A172 (cell line): ENCODE measurements at places on chromosomes 6 and 20.
A peak's percentile ranks its signal among the peaks of the same experiment; 100 is the strongest.

DNA sequence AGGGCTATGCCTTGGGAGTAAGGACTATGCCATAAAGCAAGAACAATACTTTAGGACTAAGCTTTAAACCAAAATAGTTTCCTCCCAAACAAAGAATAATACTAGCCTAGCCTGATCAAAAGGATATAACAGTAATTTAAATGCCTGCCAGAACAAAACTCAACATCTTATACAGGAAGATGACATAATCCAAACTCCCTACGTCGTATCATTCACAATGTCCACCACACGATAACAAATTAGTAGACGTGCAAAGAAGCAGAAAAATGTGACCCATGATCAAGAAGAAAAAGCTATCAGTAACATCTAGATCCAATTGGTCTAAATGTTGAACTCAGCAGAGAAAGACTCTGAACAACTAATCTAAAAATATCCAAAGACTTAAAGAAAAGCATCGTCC is 65.8 kb downstream of the RSPH3 start:
- no peak for DNase-seq

DNA sequence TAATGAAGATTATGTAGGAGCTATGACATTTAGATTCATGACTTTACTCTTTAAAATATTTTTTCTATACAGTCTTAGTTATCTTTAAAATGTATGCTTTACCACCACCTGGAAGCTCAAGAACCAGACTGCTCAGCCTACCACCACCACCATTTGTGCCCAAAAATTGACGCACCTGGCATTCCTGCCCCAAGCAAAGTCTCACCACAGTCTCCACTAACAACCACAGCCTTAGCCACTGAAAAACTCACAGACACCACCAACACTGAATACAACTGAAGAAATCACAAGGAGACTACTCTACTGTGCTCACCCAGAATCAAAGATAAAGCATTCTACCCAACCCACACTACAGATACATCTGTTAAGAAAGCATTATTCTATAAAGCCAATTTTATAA is 201.9 kb upstream of the PDE10A start:
- no peak for DNase-seq

DNA sequence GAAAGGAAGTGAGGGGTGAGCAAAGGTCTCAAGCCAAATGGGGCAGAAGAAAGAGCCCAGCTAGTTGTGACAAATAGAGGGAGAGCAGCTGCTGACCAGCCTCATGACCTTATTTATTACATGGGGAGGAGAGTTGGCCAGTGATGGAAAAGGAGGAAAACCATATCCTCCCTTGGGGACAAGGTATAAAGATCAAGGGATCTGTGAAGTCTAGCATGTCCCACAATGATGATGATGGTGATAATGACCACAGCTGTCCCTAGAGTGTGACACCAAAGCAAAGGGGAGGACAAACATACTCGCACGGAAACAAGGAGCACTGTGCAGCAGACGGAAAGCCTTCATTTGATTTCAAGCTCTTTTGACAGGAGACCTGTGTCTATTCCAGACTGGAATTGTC is 190.4 kb upstream of the MCHR2 start:
- DNase-seq: no peak

DNA sequence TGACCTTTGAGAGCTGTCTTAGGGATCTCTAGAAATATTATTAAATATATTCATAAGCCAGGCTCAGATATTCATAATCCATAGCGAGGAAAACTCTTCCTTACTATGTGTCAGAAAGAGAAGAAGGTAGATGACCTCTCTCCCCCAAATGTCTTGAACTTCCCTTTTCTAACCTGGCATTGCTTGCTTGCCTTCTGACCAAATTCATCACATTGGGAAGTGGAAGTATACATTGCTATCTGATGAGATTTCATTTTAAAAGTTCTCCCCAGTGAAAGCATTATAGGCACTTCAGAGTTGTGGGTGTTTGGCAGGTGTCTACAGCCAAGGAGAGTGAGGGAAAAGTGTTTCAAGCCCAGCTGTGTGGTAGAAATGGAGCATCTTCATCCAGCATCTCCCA is 197.3 kb downstream of the ZFAND3 start:
- DNase-seq: no peak

DNA sequence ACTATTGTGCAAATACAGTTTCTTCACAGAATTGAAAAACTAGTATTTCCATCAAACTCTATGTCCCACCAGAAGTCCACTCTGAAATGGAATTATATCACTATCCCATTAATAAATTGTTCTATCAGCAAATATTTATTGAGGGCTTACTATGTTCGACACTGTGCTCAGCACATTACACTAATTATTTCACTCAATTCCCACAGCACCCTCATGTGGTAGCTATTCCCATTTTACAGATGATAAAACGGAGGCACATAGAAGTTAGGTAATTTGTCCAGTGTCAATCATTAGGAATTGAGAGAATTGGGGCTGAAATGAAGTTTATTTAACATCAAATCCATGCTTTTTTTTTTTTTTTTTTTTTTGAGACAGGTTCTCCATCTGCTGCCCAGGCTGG is 52.5 kb downstream of the MKKS start:
- no peak for DNase-seq

- DNase-seq: no peak
Measured at GRCh38 chr6:4297348-4297747, 162.0 kb upstream of the ECI2 start.

- no peak for DNase-seq
Measured at GRCh38 chr6:165726965-165727381, 63.9 kb upstream of the PDE10A start.

DNA sequence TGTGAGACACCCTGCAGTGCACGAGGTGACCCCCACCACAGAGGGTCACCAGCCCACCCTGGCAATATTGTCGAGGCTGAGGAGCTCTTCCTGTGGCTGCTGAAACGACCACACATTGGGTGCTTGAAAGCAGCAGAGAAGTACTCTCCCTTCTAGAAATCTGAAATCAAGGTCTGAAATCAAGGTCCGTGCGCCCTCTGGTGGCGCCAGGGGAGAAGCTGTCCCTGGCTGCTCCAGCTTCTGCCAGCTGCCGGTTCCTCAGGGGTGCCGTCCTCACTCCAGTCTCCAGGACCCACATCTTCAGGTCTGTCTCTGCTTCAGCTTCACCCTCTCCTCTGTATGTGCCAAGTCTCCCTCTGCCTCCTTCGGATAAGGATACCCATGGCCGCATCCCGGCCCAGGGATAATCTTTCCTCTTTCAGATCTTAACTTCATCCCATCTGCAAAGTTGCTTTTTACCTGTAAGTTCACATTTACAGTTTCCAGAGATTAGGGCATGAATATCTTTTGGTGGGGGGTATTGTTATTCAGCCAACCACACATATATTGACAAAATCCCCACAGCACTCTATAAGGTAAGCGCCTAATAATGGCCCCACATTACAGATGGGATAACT is 108.3 kb upstream of the PHACTR3 start:
- DNase-seq: peak; percentile 59

GRCh38 chr6:135258970-135259369 is 77.9 kb downstream of the MYB start:
- no peak for DNase-seq

- no peak for DNase-seq
Measured at GRCh38 chr6:77876300-77876699, 223.5 kb downstream of the MEI4 start.

DNA sequence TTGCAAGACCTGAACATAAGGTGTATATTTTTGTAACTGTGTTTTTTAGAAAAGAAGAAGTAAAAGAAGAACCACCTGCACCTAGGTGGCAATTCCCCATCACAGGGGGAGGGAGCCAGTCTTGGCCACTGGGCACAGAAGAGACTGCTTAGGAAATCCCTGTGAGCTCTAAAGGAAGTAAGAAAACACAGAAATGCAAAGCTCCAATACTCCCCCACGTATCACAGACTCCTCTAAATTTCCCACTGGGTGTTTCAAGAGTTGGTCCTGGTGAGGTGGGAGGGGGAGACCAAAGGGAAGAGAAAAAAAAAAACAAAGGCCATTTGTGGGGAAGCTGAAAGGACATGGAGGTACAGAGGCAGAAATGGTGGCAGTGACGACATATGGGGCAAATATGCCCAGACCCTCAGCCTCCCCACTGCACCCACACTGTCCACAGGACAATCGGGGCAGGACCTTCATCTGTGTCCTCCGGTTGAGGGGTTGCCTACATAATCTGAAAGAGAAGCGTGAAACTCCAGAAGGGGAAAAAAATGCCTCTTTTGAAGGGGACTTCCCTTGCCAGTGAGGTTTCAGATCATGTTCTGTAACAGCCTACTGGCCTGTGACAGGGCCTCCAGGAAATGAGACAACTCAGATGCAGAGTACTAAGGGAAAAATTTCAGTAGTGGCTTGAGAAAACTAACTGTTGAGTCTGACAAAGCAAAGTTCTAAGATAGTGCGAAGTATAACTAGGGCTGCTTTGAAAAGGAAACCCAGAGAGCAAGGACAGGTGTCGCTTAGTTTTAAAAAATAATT is 226.2 kb upstream of the MARCKS start:
- peak; percentile 40 for DNase-seq

- no peak for DNase-seq
Measured at GRCh38 chr6:144722154-144722737, 437.1 kb downstream of the UTRN start.

DNA sequence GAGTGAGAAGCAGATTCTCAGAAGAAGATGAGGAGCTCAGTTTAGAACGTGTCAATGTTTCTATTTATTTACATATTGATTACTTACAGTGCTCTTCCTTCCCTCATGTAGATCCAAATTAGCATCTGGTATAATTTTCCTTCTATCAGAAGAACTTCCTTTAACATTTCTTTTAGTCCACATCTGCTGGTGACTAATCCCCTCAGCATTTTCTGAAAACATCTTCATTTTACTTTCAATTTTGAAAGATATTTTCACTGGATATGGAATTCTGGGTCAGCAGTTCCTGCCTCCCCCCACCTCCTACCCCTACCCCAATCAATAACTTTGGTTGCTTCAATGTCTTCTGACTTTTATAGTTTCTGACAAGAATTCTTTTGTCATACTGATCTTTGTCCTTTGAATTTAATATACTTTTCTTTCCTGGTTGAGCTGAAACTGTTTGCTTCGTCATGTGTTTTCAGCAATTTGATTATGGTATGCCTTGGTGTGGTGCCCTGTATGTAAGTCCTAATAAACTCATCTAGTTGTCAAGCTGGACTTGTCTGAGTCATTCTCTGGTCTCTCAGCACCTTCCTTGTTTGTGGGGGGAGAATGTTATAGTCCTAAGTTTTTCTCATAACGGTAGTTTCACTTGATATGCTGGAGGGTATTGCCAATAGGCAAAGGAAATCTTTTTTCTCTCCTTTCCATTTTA is 57.0 kb downstream of the SMPDL3A start:
- DNase-seq: peak; percentile 6

DNA sequence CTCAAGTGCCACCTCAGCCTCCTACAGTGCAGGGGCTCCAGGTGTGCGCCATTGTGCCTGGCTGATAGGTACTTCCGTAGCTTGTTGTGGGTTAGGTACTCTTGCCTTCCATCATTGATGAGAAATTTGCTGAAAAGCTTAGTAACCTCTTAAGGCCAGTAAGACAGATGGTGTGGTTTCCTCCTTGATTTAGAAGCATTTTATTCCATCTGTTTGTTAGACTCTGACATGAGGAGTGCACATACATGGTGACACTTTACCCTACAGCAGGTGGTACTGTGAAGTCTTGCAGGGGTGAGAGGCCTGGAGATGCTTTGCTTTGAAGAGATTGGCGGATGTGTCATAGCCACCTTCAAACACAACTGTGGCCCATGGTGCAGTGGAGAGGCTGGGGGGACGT is 14.8 kb upstream of the MTG2 start:
- no peak for DNase-seq

- DNase-seq: peak; percentile 71
Measured at GRCh38 chr20:49768204-49769047, 44.2 kb upstream of the SLC9A8 start.

DNA sequence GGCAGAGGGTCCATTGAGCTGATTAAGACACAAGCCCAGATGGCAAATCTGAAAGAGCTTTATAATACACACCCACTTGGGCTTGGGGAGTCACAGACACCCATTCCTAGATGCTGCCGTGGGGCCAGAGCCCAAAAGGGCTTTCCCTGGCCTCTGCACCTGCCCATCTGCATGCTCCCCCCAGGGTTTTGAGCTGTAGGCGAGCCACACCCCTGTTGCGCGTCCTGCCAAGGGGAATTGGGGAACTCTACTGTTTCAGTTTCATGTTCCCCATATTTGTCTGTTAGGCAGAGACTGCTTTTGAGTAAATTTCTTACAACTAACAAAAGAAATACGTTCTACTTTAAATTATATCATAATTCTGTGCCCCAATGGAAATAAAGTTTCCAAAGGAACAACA is 52.9 kb upstream of the FNDC1 start:
- DNase-seq: no peak

- DNase-seq: no peak
Measured at GRCh38 chr6:77337392-77337791, 125.9 kb downstream of the HTR1B start.
